ENCODE measurements at places on chromosomes 5 and 9. TPM values are rescaled to one million over a fixed set of nuclear protein-coding genes. Genes with fewer than 3 reads are reported as not detected.

DNA sequence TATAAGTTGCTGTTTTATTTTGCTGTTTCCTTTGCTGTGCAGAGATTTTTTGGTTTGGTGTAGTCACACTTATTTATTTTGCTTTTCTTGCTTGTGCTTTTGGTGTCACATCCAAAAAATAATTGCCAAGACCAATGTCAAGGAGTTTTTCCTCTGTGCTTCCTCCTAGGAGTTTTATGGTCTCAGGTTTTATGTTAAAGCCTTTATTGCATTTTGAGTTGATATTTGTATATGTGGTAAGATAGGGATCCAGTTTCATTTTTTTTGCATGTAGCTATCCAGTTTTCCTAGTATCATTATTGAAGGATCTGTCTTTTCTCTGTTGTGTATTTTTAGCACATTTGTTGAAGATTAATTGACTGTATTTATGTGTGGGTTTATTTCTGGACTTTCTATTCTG is 210.6 kb downstream of the ARHGEF28 start:
- H3K27ac ChIP-seq, result no peak overlapping the region
- no peaks in the 10 kb centered on the region for H3K36me3 ChIP-seq
- no peaks in the 10 kb centered on the region for H3K4me1 ChIP-seq
- no peak for DNase-seq

GRCh38 chr9:116042321-116042720 is 111.3 kb upstream of the PAPPA start:
- no peak for DNase-seq
- H3K4me3 ChIP-seq, result no peak overlapping the region
- no peaks in the 10 kb centered on the region for H3K27me3 ChIP-seq
- H3K4me1 ChIP-seq, result no peaks in the 10 kb centered on the region
- H3K36me3 ChIP-seq, result no peaks in the 10 kb centered on the region
- H3K27ac ChIP-seq, result no peak overlapping the region

- H3K36me3 ChIP-seq, result peaks cover 4% of the 10 kb centered on the region
- H3K4me3 ChIP-seq, result no peak overlapping the region
- H3K4me1 ChIP-seq, result peaks cover 15% of the 10 kb centered on the region
- H3K27ac ChIP-seq, result peak overlapping the region; percentile 9
- peaks cover 46% of the 10 kb centered on the region for H3K27me3 ChIP-seq
- no peak for DNase-seq
Measured at GRCh38 chr9:34546834-34547827, 24.3 kb upstream of the ENHO start.

DNA sequence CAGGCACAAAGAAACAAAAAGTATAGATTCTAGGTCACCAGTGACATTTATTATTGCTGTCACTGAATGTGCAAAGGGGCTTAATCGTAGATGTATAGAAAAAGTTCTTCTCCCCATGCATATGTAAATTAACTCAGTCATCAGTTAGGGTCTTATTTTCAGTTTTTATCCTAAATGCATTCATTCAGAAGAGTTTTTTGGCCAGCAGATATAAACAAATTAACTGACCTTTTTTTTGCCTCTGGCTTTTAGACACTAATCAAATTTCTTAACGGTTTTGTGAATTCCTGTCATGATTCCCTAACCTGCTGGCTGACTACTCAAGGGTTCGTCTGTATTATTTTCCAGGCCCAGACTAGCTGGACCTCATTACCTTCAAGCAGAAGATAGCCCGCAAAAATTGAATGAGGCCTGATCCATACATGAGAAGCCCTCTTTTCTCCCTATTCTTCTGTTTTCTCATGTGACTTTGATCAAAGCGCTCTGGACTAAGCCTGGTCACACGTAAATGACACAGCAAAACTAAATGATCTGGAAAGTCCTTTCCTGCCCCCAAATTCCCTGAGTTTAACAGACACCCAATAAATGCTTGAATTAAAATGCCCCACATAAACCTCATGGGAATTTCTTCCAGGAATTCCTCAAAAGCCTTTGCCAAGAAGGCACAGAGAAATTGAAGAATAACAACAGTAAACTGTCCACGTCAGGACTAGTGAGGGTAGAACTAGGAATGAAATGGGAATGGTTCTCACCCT is 83.7 kb downstream of the MYO10 start:
- no peaks in the 10 kb centered on the region for H3K4me1 ChIP-seq
- H3K4me3 ChIP-seq, result no peak overlapping the region
- H3K36me3 ChIP-seq, result no peaks in the 10 kb centered on the region
- DNase-seq, result no peak
- no peak overlapping the region for H3K27ac ChIP-seq

DNA sequence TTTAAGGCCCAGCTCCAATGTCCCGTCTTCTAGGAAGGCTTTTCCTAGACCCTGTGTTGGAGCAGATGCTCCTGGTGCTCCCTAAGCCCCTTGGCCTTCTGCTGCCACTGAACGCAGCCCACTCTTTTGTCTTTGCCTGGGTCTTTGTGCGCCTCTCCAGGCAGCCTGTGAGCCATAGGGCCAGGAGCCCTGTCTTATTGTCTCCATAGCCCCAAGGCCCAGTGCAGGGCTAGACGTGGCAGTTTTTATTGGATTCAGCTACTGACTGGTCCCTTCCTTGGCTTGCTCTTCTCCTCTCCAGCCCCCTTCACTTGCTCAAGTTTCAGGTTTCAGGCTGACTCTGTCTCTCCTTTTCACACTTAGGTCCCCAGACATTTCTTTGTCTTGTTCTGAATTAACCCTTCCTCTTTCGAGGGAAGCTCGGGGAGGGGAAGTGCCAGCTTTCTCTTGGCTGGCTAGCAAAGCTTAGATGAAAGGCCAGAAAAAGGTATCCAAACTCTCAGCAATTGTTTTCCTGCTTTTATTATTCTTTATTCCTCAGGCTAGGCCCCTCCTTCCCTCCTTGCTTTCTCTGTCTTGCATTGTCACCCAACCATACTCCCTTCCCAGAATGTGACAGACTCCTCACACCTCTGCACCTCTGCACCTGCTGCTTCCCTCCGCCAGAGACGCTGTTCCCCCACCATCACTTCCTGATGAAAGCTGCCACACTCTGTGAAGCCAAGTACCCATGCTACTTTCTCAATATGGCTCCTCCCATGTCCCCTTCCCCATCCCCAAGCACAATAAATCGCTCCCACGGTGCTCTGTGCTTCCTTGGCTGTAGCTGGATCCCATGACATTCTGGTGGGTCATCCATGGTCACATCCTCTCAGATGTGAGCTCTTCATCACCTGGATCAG is 101.6 kb upstream of the CPEB4 start:
- peaks cover 5% of the 10 kb centered on the region for H3K36me3 ChIP-seq
- no peak overlapping the region for H3K27ac ChIP-seq
- no peak overlapping the region for H3K4me3 ChIP-seq
- no peak for DNase-seq

DNA sequence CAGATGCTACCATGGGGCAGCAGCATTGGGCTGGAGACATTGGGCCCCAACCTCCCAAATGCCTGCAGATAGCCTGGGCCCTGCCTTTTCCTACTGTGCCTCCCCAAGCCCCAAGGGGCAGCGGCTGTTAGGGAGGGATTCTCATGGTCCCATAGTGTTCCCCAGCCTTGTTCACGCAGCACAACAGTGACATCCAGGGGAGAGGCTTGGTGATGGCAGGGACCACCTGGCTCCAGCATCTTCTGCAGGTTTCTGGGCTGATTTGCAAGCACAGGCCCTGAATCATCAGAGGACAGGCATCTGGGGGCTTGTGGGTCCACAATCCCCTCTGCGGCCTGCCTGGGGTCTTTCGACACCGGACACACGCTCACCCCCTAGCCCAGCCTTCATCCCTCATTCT is 354.6 kb downstream of the SLIT3 start:
- no peak for DNase-seq
- no peak overlapping the region for H3K4me3 ChIP-seq
- H3K27ac ChIP-seq, result no peak overlapping the region
- no peaks in the 10 kb centered on the region for H3K27me3 ChIP-seq
- H3K36me3 ChIP-seq, result no peaks in the 10 kb centered on the region

GRCh38 chr5:1367149-1367548 is 22.2 kb upstream of the CLPTM1L start:
- no peak for DNase-seq
- peaks cover 2% of the 10 kb centered on the region for H3K4me1 ChIP-seq
- no peak overlapping the region for H3K4me3 ChIP-seq
- no peak overlapping the region for H3K27ac ChIP-seq

DNA sequence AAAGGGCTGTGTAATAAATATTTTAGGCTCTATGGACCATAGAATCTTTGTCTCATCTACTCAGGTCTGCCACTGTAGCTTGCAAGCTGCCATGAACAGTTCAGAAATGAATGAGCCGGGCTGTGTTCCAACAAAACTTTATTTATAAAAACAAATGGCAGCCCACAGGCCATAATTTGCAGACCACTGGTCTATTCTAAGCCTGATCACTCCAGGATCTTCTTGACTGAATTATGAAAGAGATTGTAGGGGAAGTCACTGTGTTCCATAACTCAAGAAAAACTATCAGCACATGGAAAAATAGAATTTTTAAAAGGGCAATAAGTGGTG is 11.4 kb upstream of the C1QTNF3 start:
- H3K27me3 ChIP-seq, result no peaks in the 10 kb centered on the region
- no peak overlapping the region for H3K4me3 ChIP-seq
- H3K4me1 ChIP-seq, result peaks cover 2% of the 10 kb centered on the region
- peaks cover 3% of the 10 kb centered on the region for H3K36me3 ChIP-seq
- DNase-seq, result no peak

- H3K4me1 ChIP-seq, result no peaks in the 10 kb centered on the region
- H3K27me3 ChIP-seq, result peaks cover 12% of the 10 kb centered on the region
- DNase-seq, result no peak
- H3K36me3 ChIP-seq, result peaks cover 2% of the 10 kb centered on the region
- H3K27ac ChIP-seq, result no peak overlapping the region
Measured at GRCh38 chr9:115192280-115192679, 74.3 kb upstream of the TNC start.

DNA sequence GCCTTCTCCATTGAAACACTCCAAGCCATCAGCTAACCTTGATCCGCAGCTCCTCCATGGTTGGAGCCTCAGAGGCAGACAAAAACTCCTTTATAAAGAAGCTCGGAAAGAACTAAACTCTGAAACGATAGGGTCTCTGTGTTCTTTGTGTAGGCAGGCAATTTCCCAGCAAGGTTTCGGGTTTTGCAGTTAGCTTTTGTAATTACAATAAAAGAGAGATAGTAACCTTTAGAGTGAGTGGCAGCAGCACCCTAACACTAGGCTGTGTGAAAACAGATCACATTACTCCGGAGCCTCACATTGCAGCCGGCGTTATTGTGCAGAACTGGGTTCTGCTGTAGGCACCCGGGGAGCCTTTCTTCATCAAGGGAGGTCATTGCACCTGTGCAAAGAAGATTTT is 115.8 kb upstream of the MAP3K1 start:
- H3K4me1 ChIP-seq, result peaks cover 60% of the 10 kb centered on the region
- DNase-seq, result no peak
- peak overlapping the region; percentile 53 for H3K4me3 ChIP-seq
- H3K27me3 ChIP-seq, result no peaks in the 10 kb centered on the region
- H3K36me3 ChIP-seq, result peaks cover 2% of the 10 kb centered on the region

DNA sequence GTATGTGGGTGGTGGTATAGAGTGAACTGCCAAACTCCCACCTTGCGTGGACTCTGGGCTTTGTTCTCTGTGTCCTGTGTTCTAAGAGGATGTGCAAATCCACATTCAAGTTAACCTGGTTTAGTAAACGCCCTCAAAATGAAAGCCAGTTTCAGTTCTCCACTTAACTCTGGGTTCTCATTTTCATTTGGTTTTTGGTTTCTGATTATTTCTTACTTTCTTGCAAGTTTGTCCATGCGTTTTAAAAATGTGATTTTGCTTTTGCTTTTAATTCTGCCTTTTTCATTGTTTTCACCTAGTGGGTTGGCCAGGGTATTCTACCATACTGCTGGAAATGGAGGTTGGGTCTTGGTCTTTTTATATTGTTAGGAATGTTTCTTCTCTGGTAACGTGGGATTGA is 38.2 kb downstream of the GALNT10 start:
- no peak for DNase-seq
- peaks cover 5% of the 10 kb centered on the region for H3K36me3 ChIP-seq
- H3K4me3 ChIP-seq, result no peak overlapping the region

DNA sequence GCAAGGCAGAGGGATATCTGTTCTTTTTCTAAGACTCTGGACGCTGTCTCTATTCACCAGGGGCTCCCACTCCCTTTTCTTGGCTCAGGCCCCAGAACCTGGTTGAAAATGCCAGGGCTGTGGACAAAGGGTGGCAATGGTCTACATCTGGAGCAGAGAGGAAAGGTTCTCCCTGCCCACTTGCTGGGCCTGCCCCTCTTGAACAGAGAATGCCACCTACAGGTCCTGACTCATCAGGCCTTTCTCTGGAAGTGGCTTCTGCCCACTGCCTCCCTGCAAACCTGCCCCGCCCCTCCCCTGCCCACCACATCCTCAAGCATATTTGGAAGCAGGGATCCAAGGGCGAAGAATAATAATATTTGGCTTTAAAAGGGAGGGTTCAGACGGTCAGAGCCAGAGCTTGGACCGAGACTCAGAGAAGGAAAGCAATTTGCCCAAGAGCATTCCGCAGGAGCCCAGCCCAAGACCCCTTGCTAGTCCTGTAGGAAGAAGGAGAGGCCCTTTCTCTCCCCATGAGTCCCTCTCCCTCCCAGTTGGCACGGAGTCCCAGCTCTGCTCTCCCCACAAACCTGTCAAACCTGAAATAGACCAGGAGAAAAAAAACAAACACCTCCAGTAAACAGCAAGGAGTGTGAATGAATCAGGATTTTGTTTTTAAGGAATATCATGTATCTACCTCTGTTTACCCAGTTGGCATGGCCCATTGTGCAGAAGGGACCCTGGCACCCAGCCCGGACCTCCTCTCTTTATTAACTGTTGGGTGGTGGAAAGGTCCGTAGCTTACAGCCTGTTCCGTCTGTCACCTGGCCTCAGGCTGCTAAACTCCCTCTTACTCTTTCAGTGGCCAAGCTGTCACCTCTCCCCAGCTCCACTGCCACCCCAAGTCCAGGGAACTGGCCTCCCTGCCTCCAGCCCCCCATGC is 37.7 kb upstream of the STXBP1 start:
- DNase-seq, result no peak
- H3K4me3 ChIP-seq, result no peak overlapping the region
- peak overlapping the region; percentile 29 for H3K27ac ChIP-seq

GRCh38 chr9:98652741-98653140 is 56.0 kb downstream of the GABBR2 start:
- no peaks in the 10 kb centered on the region for H3K4me1 ChIP-seq
- DNase-seq, result no peak
- H3K27ac ChIP-seq, result no peak overlapping the region
- H3K36me3 ChIP-seq, result no peaks in the 10 kb centered on the region
- H3K4me3 ChIP-seq, result no peak overlapping the region

GRCh38 chr5:42791151-42791550 is 20.5 kb downstream of the SELENOP start:
- H3K27me3 ChIP-seq, result no peaks in the 10 kb centered on the region
- DNase-seq, result no peak
- no peaks in the 10 kb centered on the region for H3K4me1 ChIP-seq
- H3K36me3 ChIP-seq, result peaks cover 2% of the 10 kb centered on the region
- no peak overlapping the region for H3K27ac ChIP-seq

HNRNPH1 gene
- total RNA-seq, result 1,994 TPM

TXNDC8 gene
- not detected for total RNA-seq

PCDHB15 gene
- total RNA-seq, result not detected

HACD4 gene
- total RNA-seq, result 9.8 TPM

FBLL1 gene
- not detected for total RNA-seq

RUSC2 gene
- 0.75 TPM for total RNA-seq

RORB gene
- not detected for total RNA-seq

SLC46A2 gene
- total RNA-seq, result 0.47 TPM

Data from T-helper 17 cell (primary cell).